ENCODE measurements at places on chromosomes 16 and 17. TPM values are rescaled to one million over a fixed set of nuclear protein-coding genes. Genes with fewer than 3 reads are reported as not detected.

HOXB1 gene
- 2.7 TPM for total RNA-seq

SEPTIN12 gene
- total RNA-seq, result not detected

EVPL gene
- total RNA-seq, result not detected

ARMC5 gene
- total RNA-seq, result 12.3 TPM

GCGR gene
- total RNA-seq, result not detected

- no peak for DNase-seq
Measured at GRCh38 chr16:29114574-29114973, 129.7 kb downstream of the LAT start.

GRCh38 chr17:48551214-48551555 is 6.3 kb upstream of the HOXB2 start:
- DNase-seq, result no peak
